Fibroblast of pulmonary artery (primary cell): ENCODE measurements at places on chromosomes 5 and 9.

DNA sequence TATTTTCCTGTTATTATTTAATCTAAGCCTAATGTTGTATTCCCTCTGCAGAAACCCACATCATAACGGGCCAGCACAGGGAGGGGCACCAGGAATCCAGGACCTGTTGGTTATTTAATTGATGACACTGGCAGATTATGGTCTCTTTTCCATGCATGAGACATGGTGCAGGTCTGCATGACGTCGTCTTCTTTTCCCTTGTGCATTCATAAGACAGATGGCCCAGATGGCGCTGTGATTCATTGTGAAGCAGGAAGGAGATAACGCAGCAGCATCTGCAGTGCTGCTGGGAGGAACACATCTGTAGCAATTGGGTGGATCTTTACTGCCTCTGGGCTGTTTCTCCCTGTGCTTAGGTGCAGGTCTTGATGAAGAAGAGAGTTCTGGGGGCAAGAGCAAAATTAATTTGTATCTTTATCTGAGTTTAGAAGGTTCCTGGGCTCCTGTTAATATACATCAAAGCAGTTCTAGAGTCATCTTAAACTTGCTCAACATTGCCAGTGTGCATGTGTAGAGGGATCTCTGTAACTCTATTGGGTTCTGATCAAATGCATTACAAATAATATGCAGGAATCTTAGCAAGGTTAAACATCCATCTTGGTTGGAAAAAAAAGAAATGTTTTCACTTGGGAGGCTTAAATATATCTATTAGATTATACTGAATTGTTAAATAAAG, 176.1 kb downstream of the PCSK1 start:
- DNase-seq: peak; percentile 83

- DNase-seq: peak; percentile 63
These were observed 106.0 kb downstream of the SMARCA2 start for GRCh38 chr9:2120926-2121689.

DNA sequence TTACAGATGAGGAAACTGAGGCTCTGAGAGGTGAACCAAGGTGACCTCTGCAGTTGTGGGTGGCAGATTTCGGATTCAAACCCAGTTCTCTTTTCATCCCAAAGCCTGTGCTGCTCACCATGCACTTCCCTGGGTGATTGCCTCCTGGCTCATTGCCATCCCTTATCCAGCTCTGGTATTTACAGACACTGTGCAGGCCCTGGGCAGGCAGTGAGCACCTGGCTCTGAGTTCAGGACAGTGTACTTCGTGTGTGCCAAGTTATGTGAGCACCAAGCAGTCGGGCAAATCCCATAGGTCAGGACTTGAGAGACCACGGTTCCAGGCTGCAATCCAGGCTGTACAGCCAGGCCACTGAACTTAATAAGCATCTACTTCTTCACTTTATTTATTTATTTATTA, 1.4 kb downstream of the LRSAM1 start:
- peak; percentile 43 for DNase-seq

DNA sequence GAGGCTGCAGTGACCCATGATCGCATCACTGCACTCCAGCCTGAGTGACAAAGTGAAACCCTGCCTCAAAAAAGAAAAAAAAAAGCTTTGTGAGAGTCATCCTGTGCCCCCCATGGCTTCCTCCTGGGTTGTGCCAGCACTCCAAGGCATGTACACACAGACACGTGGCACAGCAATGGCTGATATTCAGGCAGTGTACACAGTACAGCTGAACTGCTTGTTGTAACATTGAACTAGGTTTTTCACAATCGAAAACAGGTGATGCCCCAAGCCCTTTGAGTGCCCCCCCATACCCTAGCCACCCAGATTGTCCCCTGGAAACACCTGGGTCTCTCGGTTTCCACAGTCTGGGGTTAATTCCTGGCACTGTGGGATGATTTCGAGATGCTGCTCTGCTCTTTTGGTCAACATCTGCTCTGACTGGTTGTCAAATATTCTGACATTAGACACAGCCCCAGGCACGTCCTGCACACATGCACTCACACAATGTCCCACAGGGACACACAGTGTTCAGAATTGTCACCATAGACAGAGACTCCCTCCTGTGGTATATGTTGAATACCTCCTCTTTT, 9.2 kb downstream of the SPINK4 start:
- DNase-seq: no peak

- no peak for DNase-seq
These were observed 16.4 kb upstream of the C5orf47 start for GRCh38 chr5:173972607-173972924.
